ENCODE measurements at places on chromosomes 4 and X. TPM values are rescaled to one million over a fixed set of nuclear protein-coding genes. Genes with fewer than 3 reads are reported as not detected.

IL3RA gene
- total RNA-seq: not detected

GRCh38 chr4:76804096-76804495 lies 93.8 kb downstream of the SOWAHB start:
- no peaks in the 10 kb centered on the region for H3K27me3 ChIP-seq
- H3K27ac ChIP-seq: peak overlapping the region; percentile 62
- no peak overlapping the region for H3K4me3 ChIP-seq
- H3K4me1 ChIP-seq: peaks cover 24% of the 10 kb centered on the region

HELT gene
- not detected for total RNA-seq

DNA sequence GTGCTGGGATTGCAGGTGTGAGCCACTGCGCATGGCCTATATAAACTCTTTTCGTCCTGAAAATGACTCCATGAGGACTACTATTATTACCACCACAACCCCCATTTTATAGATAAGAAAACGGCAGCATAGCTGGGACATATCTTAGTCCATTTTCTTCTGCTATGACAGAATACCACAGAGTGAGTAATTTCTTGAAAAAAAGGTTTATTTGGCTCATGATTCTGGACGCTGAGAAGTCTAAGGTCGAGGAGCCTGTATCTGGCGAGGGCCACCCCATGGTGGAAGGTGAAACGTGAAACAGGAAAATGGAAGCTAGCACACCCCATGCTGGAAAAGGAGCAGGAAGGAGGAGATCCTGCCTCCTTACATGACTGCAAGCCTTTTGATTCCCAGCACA lies 68.9 kb downstream of the SMIM20 start:
- no peaks in the 10 kb centered on the region for H3K27me3 ChIP-seq
- H3K4me1 ChIP-seq: no peaks in the 10 kb centered on the region
- no peak overlapping the region for H3K4me3 ChIP-seq
- no peaks in the 10 kb centered on the region for H3K36me3 ChIP-seq
- H3K27ac ChIP-seq: no peak overlapping the region

GRCh38 chr4:113457886-113458285 lies 303.7 kb downstream of the CAMK2D start:
- H3K27me3 ChIP-seq: no peaks in the 10 kb centered on the region
- peaks cover 14% of the 10 kb centered on the region for H3K4me1 ChIP-seq
- H3K4me3 ChIP-seq: no peak overlapping the region
- peaks cover 21% of the 10 kb centered on the region for H3K36me3 ChIP-seq

- H3K27ac ChIP-seq: no peak overlapping the region
- no peaks in the 10 kb centered on the region for H3K4me1 ChIP-seq
- no peak for DNase-seq
These were observed 2334.0 kb downstream of the PCDH7 start for GRCh38 chr4:33054161-33054560.

DNA sequence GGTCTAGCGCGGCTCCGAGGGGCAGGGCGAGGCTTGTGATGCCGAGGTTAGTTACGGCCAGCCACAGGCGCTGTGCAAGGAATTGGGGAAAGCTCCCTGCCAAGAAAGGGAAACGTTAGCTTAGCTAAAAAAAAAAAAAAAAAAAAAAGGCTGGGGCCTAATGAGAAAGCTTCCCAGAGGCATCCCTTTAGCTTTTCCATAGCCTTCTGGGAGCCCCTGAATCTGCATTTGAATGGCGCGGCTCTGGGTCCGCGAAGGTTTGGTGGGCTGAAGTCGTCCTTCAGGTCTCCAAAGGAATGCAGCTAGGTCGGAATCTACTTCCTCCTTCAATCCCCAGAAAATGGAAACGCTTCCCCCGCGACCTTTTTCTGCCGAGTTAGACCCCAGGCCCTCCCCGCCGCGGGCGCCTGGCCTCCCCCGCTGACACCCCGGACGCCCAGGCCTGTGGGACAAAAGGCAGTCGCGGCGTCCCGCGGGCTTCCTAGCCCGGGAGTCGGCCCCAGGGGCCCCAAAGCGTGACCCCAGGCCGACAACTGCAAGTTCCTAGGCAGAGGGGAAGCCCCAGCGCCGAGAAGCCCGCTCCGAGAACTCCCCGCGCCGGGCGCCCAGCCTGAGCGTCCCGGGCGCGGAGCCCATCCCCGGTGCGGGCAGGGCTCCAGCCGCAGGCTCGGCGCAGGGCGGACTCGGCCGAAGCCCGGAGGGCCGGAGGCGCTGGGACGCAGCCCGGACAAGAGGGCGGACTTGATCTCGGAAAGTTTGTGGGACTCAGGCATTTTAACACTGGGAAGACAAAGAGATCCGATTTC lies 605 bp upstream of the FAT1 start:
- DNase-seq: peak; percentile 73
- H3K27ac ChIP-seq: peak overlapping the region; percentile 95
- H3K36me3 ChIP-seq: peaks cover 72% of the 10 kb centered on the region
- no peaks in the 10 kb centered on the region for H3K27me3 ChIP-seq
- H3K4me1 ChIP-seq: peaks cover 37% of the 10 kb centered on the region
- H3K4me3 ChIP-seq: peak overlapping the region; percentile 74

GRCh38 chrX:49165901-49166881 lies 3.6 kb downstream of the MAGIX start:
- peak overlapping the region; percentile 26 for H3K4me3 ChIP-seq
- peak; percentile 57 for DNase-seq
- H3K27ac ChIP-seq: peak overlapping the region; percentile 92

MTNR1A gene
- total RNA-seq: 0.13 TPM

GRCh38 chr4:153725136-153725830 lies 34.5 kb downstream of the RNF175 start:
- H3K36me3 ChIP-seq: no peaks in the 10 kb centered on the region
- no peak for DNase-seq
- no peaks in the 10 kb centered on the region for H3K27me3 ChIP-seq
- H3K4me3 ChIP-seq: no peak overlapping the region

GRCh38 chr4:2339458-2340271 lies 77.8 kb upstream of the MXD4 start:
- H3K27ac ChIP-seq: no peak overlapping the region
- no peaks in the 10 kb centered on the region for H3K36me3 ChIP-seq
- no peaks in the 10 kb centered on the region for H3K4me1 ChIP-seq
- H3K27me3 ChIP-seq: no peaks in the 10 kb centered on the region
- H3K4me3 ChIP-seq: no peak overlapping the region
- no peak for DNase-seq
